Stimulated activated CD4-positive, alpha-beta T cell treated with anti-CD3 and anti-CD28 coated beads, Interleukin-12 subunit alpha, Interleukin-12 subunit beta, amount 100 ng/mL, for 4 hours (primary cell): ENCODE measurements at places on chromosomes 2 and 18.

GRCh38 chr2:60007671-60008070, 545.8 kb downstream of the BCL11A start:
- DNase-seq, result no peak

DNA sequence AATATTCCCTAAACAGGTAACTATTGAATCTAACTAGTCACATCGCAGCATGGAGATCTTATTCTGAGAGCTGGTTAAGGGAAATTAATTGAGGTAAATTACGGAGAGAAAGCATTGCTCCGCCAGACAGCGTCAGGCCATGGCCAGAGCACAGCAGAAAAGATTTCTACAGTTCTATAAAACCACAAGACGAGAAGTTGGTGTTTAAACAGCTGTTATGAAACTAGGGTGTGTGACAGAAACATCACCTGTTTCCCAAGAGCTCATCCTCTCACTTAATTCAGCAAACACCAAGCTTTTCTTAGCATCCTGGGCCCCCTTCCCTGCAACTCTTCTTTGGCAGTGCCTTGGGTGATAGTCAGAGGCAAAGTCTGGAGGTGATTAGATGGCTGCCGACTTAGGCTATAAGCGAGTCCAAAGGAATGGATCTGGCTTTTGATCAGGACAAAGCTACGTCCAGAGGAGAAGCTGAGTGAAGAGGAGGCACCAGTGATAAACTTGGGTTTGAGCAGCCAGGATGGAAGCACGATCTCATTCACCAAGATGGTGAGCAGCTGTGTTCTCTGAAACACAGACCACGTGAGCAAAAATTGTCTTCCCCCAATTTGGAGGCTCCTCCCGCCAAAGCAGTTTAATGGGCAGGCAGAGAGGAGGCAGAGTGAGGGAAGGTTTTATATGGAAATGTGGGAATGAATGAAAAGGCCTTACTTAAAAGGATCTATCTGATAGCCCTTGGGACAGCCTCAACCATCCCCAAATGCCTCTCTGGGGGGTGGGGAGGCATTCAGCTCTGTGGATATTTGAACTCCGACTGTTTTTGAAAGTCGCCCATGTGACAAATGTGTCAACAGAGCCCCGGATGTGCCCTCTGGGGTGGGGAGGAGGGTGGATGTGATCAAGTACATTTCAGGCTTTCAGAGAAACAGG, 57.8 kb downstream of the PKDCC start:
- DNase-seq, result peak; percentile 47

GRCh38 chr2:240365971-240366471, 69.4 kb upstream of the GPC1 start:
- no peak for DNase-seq

- DNase-seq, result no peak
Observed at GRCh38 chr2:188410504-188411235, 119.0 kb downstream of the GULP1 start.

DNA sequence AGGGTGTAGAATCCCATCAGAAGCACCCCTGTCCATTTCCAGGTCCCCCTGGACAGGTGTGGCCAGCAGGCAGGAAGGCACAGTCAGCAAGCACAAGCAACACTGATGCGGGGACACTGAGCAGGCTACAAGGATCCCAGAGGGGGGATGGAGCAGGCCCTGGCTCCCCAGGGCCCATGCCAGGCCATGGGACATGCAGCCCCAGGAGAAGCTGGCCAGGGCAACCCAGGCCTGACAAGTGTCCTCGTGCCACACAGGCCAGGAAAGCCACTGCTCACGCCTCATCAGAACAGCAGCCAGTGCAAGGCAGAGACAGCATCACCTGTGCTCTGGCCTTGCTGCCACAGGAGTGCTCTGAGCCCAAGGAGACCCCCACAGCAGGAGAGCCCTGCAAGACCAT, 14.1 kb upstream of the GPC1 start:
- no peak for DNase-seq

- no peak for DNase-seq
Observed at GRCh38 chr2:169285531-169286235, 76.7 kb downstream of the LRP2 start.

- DNase-seq, result no peak
Observed at GRCh38 chr2:112942654-112943002, 31.7 kb downstream of the IL37 start.

- no peak for DNase-seq
Observed at GRCh38 chr2:175373729-175374128, 192.2 kb upstream of the ATP5MC3 start.

- DNase-seq, result no peak
Observed at GRCh38 chr2:84160453-84160852, 298.6 kb downstream of the SUCLG1 start.

DNA sequence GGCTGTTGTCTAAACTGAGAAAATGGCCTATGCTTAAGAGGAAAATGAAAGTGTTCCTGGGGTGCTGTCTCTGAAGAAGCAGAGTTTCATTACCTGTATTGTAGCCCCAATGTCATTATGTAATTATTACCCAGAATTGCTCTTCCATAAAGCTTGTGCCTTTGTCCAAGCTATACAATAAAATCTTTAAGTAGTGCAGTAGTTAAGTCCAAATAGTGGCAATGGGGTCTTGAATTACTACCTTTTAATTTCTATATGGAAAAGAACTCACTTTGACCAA, 13.8 kb upstream of the ALLC start:
- DNase-seq, result no peak

- DNase-seq, result no peak
Observed at GRCh38 chr2:28263690-28264089, 129.0 kb upstream of the FOSL2 start.

GRCh38 chr2:233081731-233082221, 21.6 kb downstream of the INPP5D start:
- DNase-seq, result no peak

- no peak for DNase-seq
Observed at GRCh38 chr2:98379311-98380202, 33.3 kb downstream of the CNGA3 start.

DNA sequence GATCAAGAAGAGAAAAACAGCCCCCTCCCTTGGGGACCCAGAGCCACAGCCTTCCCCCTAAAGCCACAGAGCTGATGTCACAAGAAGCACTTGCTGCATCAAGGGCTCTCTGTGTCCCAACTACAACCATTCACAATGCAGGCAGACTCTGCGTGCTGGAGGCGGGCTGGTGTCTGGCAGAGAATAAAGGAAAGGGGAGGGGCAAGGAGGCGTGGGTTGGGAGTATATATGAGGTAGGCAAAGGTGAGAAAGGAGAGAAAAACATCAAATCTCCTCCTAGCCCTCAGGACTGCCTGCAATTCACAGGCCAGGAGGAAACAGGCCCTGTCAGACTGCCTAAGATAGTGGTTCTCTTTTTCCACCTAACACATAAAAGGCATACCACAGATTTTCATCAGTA, 48.8 kb upstream of the IHH start:
- peak; percentile 44 for DNase-seq

DNA sequence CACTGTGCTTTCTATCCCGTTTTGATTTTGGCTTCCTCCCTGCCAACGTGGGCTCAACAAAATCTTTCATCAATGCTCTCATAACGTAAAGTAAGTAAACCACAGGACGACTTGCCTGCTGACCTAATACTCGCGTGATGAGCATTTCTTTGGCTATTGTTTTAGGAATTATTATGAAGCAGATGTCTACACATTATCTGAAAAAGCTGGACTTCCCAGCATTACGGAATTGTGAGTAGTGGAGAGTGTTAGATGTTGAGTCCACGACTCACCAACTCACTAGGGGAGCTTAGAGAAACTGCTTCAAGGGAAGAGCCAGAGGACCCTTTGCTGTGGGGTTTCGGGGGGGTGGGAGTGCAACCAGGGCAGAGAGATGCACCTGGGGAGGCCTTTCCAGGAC, 21.9 kb downstream of the HJURP start:
- DNase-seq, result no peak

- DNase-seq, result no peak
Observed at GRCh38 chr2:88866756-88867155, 175.3 kb downstream of the RPIA start.

DNA sequence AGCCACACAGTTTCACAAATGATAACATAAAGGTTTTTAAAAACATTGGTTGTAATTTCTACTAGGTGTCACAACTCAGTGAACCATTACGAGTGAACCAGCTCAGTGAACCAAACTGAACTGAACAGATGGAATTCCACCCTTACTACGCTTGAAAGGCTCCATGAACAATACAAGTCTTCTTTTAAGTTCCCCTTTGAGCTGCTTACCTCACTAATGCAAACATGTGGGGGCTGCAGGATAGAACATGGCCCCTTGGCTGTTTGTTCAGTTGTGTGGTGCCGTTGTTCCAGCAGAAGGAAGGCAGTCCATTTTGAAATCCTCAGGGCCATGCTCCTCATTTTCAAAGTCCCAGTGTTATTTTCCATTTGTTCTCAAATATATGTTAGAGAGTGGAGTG, 30.7 kb upstream of the KLHL14 start:
- no peak for DNase-seq

- no peak for DNase-seq
Observed at GRCh38 chr2:237156857-237157779, 71.4 kb downstream of the COPS8 start.

DNA sequence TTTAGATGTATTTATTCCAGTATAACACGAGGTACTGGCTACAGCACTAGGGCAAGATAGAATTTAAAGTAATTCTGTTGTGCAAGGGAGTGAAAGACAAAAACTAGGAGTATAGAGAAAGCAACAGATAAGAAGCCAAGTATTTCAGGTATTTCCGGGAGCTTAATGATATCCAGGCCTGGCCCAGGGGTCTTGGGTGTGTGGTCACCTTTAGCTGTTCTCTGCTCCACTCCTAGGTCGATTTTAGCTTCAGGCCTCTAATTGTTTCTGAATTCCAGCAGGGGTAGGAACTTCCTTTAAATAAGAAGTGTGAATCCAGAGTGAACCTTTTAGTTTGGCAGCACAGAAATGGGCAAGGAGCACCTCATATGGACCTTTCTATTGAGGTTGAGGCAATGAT, 342.3 kb upstream of the MYT1L start:
- DNase-seq, result no peak

DNA sequence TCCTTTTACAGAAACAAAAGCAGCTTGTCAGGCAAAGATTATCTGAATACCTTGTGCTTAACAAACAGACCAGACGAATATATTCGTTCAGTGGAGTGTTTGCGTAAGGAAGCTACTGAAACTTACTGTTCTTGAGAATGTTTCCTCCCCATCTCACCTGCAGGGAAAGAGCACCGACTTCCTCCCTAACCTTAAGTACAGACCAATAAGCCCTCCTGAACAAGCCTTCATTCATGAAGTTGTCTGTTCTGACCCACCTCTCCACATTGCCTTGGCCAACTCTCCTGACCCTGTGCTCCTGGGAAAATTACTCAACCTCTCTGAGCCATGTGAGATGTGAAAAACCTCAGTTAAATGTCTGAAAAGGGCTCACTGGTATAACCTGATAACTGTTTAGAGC, 35.2 kb downstream of the STK39 start:
- DNase-seq, result no peak

- no peak for DNase-seq
Observed at GRCh38 chr2:37449761-37450296, 105.4 kb downstream of the QPCT start.
